ENCODE measurements at places on chromosomes 11 and 22.

GRCh38 chr11:100830274-100830673 lies 143.2 kb downstream of the ARHGAP42 start:
- no peak for DNase-seq

- peak; percentile 50 for DNase-seq
These were observed 103.9 kb downstream of the GGTLC2 start for GRCh38 chr22:22748297-22748743.

DNA sequence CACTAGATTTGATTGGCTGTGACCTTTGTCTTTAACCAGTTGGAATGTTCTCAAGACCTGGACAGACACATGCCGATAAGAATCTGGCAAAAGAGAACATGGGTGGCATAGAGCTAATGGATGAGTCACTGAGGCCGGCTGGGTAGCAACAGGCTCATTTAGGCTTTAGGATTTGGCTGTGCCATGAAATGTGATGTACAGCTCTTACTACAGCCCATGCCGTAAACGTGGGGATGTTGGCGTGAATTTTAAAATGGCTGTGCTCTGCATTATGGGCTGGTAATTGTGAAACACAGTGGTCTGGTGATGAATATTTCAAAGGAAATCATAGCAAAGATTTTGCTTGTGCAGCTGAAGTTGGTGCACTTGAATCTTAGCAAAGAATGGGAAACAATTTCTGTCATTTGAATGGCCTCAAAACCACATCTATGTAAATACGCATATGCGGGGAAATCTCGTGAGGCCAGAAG lies 332.4 kb downstream of the TBC1D22A start:
- DNase-seq, result peak; percentile 28

DNA sequence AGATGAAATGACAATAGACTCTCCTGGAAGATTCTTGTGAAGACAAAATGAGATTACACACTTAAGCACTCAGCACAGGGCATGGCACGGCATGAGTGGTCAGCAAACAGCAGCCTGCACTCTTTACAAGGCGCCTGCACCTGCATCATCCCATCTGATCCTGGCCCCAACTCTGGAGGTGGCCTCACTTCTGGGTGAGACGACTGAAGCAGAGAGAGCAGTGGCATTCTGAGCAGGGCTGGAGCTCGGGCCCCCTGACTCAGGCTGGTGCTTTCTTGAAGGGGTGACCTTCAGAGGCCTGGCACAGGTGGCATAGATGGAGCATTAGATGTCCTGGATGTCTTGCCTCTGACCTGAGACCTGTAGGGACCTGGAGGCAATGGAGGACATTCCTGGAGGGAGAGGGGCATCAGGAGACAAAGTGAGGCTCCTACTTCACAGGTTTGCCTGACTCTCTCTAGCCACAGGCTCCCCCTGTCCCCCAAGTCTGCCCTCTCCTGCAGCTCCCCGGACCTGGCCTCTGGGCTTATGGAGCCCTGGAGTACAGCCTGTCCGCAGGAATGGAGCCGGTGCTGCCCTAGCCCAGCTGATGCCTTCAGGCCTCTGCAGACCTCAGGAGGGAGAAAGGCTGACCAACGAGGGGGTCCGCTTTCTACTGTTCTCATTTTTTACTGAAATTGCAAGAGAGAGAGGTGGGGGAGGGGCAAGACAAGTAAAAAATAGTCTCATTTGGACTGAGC lies 65.5 kb upstream of the THY1 start:
- DNase-seq, result no peak

DNA sequence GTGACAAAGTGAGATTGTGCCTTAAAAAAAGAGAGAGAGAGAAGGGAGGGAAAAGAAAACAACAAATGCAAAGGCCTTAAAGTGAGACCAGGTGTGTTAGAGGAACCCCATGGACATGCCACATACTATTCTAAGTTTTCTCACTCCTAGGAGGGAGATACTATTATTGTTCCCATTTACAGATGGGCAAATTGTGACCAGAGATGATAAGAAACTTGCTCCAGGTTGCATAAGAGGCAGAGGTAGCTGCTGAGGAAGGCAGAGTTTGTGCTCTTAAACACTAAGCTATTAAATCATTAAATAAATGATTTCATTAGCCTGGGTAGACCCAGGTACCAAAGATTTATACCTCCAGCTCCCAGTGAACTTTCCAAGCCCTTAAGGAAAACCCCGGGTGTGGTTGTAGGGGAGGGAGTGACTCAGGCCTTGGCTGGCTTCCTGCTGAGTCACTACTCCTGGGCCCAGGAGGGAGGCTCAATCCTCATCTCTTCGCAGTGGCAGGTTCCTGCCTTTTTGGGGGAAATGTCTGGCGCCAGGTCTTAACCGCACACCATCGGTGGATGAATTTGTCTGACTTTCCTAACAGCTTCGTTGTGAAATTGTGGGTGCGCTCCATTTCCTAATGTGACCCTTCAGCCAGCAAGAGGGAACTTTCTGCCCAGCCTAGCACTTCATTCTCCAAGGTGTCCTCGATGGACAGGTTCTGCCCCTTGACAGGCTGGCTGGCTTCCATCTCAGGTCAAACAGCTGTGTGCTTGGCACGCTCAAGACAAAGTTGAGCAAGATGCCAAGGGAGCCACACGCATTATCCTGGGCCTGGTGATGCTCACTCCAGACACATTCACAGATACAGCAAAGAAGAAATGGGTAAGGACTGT lies 33.4 kb upstream of the PTPRJ start:
- peak; percentile 98 for DNase-seq

GRCh38 chr11:86370922-86371594 lies 3.6 kb upstream of the CCDC81 start:
- peak; percentile 86 for DNase-seq

DNA sequence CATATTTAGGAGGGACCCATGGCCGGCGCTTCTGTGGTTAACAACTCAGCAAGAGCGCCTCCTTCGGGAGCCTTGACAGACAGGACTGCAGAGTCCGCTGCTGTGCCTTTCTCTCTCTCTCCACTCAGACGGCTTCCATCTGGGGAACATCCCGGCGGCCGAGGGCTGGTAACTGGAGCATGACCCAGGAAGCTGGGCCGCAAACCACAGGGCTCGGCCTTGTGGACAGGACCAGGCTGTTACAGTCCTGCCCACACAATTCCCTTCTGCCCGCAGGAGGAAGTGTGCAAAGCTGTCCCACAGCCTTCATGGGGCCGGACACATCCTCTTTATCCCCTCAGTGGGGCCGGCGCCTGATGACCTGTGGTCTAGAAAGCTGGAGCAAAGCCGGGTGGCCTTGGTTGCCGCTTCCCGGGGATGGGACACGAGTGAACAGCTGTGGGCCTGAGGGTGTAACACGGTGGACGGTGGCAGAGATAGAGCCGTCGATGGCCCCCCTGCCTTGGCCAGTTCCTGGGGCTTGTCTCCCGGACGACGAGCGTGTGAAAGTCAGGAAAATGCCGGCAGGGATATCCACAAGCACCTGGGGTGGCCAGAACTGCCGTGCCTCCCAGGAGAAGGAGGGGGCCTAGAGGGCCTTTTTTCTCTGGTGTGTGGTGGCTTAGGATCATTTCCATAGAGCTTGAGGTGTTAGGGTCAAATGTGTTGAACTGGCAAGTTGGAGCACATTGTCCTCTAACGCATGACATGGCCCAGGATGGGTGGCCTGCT lies 50.1 kb downstream of the FBLN1 start:
- DNase-seq, result no peak

DNA sequence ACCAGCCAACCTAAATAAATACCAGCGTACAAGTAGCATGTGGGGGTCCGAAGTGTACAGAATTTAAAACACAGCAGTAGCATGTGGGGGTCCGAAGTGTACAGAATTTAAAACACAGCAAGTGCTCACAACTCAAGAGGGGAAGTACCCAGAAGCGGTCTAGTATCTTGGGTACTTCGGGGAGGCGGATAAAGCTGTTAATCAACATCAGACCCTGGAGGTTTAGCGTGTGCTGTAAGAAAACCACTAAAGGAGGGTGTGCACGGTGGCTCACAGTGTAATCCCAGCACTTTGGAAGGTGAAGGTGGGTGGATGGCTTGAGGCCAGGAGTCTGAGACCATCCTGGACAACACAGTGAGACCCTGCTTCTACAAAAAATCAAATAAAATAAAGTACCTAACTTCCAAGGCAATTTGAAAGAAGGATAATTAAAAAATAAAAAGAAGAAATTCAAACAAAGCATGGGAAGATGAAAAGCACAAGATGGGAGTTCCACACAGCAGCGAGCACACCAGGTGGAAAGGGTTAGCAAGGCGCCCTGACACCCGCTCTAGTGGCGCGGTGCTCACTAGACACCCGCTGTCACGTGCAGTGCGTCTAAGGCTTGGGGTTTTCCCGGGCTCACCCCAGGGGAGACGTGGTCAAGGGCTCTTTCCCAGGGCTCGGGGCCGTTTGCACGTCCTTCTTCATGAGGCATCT lies 35.0 kb upstream of the MOB2 start:
- DNase-seq, result no peak

GRCh38 chr22:19873138-19873959 lies 18.7 kb upstream of the GNB1L start:
- DNase-seq, result no peak

DNA sequence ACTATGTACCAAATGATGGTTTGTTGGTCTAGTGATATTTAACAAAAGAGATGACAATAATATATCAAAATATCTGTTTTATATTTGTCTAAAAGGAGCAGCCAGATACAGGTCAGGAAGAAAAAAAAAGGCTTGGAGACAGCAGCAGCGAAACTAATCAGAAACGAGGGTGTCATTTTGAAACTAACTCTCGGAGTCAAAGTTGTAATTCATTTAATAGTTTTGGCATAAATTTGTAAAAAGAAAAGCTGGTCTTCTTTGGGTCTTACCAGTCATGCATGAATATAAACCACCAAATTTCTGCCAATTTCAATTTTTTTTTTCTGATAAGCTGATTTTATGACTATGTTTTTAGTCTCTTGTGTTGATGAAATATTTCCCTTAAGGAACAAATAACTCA lies 25.5 kb downstream of the NPAT start:
- no peak for DNase-seq

- DNase-seq, result no peak
These were observed at the start of gene GAL for GRCh38 chr11:68684385-68685356. Gene GAL, plus strand, starts transcription at chr11:68684544. Its CDS starts 380 bp downstream, at chr11:68684924.

DNA sequence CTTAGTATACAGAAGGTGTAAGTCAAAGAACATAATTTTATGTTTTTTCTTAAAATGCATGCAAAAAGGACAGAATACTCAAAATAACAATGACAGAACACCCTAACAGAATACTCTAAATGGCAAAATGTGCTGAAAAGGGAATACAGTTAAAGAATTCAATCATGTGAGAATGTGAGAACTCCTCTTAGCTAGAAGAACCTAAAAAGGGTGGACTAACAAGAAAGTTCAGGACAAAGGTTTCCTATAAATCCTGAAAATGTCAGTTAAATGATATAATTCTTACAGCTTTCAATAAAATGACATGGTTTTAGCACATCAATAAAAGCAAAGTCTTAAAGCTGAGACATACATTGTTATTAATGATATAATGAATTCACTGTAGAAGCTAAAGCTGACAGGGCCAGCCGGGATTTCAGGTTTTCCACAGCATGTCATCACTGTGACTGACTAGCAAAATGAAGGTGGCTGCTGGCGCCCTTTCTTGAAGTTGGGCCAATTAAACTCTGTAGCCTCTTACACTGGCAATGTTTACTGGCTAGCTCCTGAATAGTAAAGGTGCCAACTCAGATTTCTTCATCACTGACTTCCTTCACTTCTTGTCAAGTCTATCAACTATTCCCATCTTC lies 244.4 kb downstream of the TTC28 start:
- no peak for DNase-seq

- DNase-seq, result no peak
These were observed 3.3 kb downstream of the C2CD2L start for GRCh38 chr11:119110439-119110838.

DNA sequence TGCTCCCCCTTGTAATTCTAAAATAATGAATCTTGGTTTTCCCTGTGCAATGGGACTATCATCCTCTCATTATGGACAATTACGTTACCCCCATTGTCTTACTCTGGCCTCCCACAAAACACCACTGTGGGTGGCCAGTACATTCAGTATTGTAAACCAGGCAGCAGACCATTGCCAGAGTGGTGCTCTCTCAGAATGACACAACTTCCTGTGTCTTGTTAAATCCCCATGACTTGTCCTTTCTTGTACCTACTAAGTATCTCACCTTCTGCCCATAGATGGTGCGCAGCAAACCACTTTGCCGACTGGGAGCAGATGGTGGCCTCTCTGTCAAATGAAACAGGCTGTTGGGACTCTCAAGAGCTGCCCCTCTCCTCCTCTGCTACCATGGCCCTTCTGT lies 287.1 kb upstream of the RAG2 start:
- DNase-seq, result no peak

DNA sequence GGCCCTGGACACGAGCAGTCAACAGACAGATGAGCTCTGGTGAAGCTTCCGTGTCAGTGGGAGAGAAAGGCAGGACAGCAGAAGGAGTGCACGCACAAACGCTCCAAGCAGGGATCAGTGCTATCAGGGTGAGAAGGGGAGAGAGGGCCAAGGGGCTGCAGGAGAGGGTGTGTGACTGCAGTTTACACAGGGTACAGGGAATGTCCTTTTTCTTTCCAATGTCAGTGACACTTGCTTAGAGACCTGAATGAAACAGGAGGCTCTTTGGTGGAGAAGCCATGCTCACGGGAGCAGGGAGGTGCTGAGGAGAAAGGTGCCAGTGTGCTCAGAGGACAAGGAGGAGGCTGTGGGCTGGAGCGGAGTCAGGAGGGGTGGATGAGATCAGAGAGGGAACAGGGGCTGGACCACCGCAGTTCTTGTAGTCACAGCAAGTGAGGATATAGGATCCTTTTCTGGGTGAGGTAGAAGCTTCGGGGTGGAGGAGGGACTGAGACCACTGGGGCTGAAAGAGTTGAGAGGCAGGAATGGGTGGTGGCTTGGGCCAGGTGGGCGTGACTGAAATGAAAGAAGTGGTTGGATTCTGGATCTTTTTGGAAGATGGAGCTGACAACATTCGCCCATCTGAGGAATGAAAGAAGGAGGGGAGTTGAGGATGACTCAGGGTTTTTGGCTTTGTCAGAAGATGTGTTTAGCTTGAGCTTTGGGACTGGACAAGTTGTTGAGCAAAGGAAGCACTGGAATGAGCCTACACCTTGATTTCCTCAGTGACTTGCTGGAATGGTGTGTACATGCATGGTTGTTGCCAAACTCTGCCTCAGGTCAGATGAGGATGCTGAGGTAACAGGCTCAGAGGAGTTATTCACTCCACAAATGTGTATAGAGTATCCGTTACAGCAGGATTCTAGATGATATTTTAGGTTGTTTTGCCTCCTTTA lies 87.9 kb downstream of the ADAMTS15 start:
- no peak for DNase-seq

DNA sequence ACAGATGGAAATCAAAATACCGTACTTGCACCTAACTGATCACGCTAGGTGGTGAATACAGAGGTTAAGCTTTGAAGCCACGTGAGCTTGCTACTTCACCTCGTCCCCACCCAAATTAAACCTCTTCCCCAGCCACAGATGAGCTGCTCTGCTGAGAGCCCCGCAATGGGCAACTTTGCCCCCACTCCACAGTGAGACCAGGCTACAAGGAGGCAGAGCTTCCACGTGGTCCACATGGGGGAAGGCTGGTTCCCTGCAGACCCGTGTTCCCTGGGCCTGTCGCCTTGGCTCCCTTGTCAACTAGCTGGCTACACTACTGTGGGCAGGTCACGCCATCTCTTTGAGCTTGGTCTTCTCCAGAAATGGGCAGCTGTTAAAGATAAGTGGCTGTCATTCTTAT lies 10.9 kb downstream of the CD5 start:
- no peak for DNase-seq

GRCh38 chr11:47577460-47578041 lies 1.2 kb downstream of the KBTBD4 start:
- no peak for DNase-seq
